ENCODE measurements at places on chromosomes 1 and 21. TPM values are rescaled to one million over a fixed set of nuclear protein-coding genes. Genes with fewer than 3 reads are reported as not detected.
A peak's percentile ranks its signal among the peaks of the same experiment; 100 is the strongest.

- DNase-seq = no peak
Measured at GRCh38 chr1:231357831-231358354, 19.8 kb downstream of the SPRTN start.

- peak; percentile 80 for DNase-seq
Measured at GRCh38 chr1:175200678-175201521, 8.3 kb upstream of the KIAA0040 start.

DNA sequence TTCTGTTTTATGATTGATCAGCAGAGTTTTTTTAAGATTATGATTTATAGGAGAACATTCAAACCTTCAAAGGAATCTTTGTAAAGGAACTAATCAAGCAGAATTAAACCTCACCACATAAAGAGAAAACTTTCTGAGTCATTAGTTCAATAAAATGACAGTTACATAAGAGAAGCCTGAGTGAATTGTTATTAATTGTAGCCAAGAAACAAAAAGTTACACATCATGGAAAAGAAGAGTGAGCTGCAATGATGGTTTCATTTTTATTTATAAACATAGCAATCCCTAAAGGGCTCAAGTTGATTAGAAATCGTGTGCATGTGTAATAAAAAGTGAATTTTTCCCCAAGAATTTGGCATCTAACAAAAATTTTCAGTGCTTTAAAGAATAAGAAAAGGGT lies 731.4 kb downstream of the LTN1 start:
- DNase-seq = no peak

The PDZK1 gene
- 0.87 TPM for polyA plus RNA-seq

Measured in forelimb muscle (tissue), 1 donor.